Fibroblast of mammary gland (primary cell): ENCODE measurements at places on chromosomes 5 and 9.
A peak's percentile ranks its signal among the peaks of the same experiment; 100 is the strongest.

- DNase-seq = peak; percentile 21
Measured at GRCh38 chr5:17893026-17893635, 258.9 kb downstream of the TAF11L14 start.

GRCh38 chr5:133664422-133664821 is 52.1 kb upstream of the FSTL4 start:
- DNase-seq = peak; percentile 59

GRCh38 chr5:157858527-157859226 is at the start of gene CLINT1:
Gene CLINT1 (minus strand): TSS chr5:157859145. CDS start chr5:157858970, 175 bp downstream.
- peak; percentile 78 for DNase-seq

DNA sequence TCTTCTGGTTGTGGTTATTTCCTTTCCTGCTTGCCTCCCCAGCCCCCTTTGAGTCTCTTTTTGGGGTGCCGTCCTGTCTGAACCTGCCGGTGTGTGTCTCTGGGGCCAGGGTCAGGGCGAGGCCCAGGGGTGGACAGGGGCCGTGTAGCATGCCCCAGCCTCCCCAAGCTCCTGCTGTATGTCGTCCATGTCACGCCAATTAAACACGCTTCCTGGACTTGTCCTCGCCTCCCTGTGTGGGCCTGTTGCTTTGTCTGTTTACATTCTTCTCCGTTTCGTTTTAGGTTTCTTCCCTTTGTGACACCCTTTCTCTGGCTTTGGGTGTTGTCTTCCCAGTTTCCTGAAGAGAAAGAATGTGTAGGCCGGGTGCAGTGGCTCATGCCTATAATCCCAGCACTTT is 28.5 kb upstream of the HMCN2 start:
- no peak for DNase-seq

DNA sequence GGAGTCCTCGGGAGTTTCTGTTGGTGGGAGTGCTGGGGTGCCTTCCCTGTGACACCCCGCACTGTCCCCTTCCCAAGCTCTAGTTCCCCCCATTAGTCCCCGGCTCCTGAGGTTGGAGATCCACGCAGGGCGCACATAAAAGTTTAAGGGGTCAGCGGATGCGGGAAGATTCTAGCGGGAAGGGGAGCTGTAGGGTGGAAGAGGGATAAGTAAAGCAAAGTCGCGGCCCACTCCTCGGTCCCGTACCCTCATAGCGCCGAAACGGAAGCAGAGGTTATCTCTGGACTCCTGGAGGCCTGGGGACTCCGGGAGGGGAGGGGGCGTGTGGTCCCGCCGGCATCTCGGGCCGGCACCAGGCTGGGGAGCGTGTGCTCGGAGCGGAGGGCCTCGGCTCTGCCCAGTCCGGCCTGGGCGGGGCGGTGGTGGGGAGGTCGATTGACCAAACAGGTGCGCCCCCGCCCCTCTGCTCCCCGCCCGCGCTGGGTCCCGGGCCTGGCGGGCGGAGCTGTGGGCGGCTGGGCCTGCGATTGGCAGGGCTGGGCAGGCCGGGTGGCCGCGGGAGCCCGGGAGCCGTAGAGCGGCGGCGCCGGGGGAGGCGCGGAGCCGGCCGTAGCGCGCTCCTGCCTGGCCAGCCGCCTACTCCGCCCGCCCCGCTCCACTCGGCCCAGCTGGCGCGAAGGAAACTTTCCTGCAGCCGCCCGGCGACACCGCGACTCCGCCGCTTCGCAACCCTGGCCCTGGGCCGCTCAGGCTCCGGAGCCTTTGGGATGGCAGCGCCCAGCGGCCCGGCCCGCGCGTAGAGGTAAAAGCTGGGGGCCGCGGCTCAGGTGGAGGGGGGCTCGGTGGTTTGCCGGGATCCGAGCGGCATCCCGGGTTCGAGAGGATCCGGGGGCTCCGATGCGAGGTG is 52.2 kb upstream of the DAB2IP start:
- DNase-seq = no peak

DNA sequence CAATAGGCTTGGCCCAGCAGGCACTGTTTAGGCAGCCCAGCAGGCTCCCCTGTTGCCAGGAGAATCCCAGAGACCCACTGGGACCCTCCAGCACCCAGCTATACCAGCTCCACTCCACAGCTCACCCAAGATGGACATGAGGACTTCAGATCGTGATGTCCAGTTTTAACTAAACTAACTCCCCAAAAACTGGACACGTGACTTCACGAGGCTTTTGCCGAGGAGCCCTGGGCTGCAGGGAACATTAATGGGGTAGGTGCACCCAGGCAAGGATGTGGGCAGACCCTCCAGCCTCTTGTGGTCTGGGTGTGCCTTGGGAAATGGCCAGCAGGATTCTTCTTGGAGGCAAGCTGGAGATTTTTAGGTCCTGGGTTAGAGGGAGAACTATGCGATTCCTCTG is 8.9 kb upstream of the NKD2 start:
- DNase-seq = no peak

- DNase-seq = no peak
Measured at GRCh38 chr9:121696930-121697329, 45.5 kb downstream of the DAB2IP start.

DNA sequence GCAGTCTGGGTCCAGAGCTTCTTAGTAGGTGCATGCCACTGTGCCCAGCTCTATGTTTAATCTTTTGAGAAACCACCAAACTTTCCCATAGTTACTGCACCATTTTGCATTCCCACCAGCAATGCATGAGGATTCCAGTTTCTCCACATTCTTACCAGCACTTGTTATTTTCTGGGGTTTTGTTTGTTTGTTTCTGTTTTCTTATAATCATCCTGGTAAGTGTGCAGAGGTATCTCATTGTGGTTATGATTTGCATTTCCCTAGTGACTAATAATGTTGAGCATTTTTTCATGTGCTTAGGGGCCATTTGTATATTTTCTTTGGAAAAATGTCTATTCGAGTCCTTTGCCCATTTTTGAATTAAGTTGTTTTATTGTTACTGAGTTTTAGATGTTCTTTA is 11.4 kb downstream of the FOXE1 start:
- DNase-seq = no peak

DNA sequence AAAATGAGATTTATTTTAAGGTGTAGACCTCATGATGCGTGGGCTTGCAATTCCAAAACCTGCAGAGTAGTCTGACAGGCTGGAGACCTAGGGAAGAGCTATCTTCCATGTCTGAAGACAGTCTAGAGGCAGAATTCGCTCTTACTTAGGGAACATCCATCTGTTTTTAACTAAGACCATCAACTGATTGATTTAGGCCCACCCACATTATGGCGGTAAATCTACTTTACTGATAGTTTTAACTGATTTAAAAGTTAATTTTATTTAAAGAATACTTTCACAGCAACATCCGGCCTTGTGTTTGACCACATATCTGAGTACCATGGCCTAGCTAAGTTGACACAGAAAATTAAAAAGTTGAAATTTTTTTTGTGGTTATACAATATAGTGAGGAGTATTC is 6.0 kb upstream of the ST8SIA4 start:
- no peak for DNase-seq

DNA sequence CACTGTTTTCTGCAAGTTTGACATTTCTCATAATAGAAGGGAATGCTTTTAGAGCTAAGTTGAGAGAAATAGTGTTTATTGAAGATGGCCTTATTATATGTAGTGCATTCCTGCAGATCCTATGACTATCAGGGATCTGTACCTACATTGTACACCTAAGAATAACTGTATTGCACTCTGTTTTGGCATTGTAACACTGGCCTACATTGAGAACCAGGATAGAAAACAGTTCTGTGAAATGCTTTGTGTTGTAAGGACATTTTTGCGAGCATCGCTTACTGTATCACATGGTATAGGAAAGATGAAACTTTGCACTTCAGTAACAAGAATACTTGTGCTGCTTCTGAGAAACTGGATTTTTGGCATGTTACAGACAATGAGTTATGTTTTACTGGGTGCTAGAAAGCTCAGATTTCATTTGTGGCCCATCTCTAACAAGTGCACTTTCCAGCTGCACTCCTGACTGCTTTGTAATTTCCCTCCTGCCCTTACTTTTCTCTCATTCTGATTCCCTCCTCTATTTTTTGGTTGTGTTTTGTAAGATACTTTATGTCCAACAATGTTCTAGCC is 30.6 kb downstream of the C9orf85 start:
- DNase-seq = no peak

DNA sequence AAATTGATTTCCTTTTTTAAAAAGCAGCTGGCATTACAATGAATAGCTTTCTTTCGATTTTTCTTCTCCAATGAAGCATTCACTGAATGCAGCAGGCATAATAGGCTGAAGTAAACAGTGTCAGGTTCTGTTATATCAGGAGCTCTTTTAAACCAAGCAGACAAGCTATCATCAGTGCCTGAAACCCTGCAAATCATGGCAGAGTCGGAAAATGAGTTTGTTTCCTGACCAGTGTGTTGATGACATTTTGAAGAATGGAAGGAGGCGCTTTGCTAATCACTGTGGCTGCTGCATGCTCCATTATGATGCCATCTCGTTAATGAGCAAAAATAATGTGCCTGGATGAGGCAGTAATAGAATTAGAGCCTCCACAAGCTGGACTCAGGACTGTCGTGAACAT is 284.5 kb downstream of the ZNF608 start:
- DNase-seq = no peak

DNA sequence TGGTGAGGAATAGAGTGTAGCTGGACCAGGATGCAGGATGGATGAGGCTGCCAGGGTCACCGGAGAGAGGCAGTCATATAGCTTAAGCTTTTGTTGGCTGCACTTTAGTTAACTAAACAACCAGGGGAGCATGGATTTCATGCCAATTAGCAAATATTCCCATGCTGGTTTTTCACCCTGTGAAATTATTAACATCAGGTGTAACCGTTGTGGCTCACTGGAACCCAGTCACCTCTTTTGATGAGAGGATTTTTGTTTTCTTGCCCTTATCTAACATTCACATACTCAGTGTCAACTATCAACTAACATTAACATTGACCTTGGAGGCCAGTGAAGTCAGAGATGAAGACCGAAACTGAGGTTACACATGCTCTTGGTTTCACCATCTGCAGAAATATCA is 97.2 kb upstream of the BASP1 start:
- DNase-seq = no peak

DNA sequence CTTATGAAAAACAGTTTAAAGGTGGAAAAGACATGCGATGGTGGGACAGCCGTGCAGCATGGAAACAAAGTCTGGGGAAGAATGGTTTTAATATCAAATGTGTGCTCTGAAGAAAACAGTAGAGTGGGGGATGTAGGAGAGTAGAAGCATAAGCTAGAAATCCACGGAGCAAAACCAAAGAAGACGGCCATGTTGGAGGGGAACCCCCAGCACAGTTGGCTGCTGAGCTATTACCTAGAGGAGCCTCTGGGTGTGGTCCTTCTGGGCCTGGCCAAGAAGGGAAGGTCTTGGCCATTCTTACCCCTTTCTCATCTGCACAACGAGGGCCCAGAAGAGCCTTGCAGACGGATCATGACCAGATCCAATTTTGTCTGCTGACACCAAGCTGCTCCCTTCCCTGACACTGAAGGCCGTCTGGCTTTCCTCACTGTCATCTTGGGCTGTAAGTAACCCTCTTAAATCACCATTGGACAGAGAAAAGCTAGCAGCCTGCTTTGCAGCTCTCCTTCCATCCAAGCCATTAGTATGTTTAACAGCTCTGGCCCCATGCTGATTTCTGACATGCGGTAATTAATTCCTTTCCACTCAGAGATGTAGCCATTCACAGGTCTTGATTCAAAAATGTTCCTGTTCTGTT is 189.5 kb downstream of the SEC61B start:
- DNase-seq = no peak

DNA sequence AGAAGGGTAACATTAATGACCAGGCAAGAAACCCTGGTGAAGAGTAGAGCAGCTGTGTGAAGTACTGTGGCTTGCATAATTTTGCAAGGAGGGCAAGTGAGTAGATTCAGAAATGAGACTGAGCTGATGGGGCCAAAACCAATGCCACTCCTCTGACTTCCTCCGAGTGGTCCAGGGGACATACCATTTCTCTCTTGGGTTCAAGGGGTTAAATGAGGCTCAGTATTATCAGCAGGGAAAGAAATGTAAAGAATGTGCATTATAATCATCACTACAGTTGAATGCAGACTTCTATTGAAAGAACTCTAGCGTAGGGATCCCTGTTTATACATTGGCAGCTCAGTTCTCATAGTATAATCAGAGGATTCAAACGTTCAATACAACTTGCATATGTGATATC is 9.9 kb downstream of the POLR3G start:
- no peak for DNase-seq

- no peak for DNase-seq
Measured at GRCh38 chr5:173493040-173493439, 123.4 kb downstream of the BOD1 start.

DNA sequence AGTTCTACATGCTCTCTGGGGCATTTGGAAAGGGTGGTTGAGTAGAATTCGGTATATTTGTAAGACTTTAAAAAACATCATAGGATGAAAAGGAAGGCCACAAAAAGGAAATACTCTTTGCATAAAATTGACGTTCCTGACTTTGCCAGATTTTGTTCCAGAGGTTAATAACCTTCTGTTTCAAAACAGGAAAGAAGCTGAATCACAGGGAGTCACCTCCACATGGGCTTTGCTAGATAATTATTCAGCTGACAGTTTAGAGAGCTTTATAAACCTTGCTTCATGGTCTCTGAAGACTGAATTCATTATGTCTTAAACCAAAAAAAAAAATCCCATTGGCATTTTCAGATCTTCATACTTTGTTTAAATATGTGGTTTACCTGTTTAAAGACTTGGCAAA is 203.7 kb downstream of the SEMA6A start:
- peak; percentile 62 for DNase-seq

GRCh38 chr9:76868897-76869296 is 37.0 kb downstream of the PRUNE2 start:
- peak; percentile 54 for DNase-seq

- DNase-seq = no peak
Measured at GRCh38 chr9:135345775-135346433, 133.7 kb upstream of the PPP1R26 start.

DNA sequence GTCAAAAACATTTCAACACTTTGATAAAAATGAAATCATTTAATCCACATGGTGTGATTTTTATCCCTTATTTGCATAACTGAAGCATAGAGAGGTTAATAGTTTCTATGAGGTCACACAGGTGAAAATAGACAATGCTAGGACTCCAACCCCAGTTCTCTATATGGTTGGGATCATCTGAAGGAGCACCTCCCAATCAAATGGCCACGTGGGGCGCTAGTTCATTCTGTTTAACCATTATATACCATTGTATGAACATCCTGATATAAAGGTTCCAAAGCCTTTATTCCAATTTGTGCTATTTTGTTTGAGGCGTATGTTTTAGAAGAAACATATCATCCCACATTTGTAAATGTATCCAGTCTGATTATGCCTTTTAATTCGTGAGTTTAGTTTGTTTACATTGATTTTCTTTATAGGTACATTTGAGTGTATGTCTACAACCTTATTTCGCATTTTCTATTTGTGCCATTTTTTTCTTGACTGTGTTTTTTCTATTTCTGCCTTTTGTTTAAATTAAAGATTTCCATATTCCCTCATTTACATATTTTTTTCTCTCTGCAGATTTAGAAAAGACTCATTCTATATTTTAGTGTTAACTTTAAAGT is 1092.0 kb downstream of the MAT2B start:
- no peak for DNase-seq

- no peak for DNase-seq
Measured at GRCh38 chr9:109857336-109857735, 77.3 kb downstream of the PALM2AKAP2 start.

- no peak for DNase-seq
Measured at GRCh38 chr5:63919763-63920478, 42.3 kb downstream of the HTR1A start.

- no peak for DNase-seq
Measured at GRCh38 chr5:66144834-66145390, 812 bp downstream of the SREK1 start.

- DNase-seq = no peak
Measured at GRCh38 chr9:6655036-6655435, 9.5 kb upstream of the GLDC start.
